Right cardiac atrium (tissue), 5 donors: ENCODE measurements at places on chromosomes 16 and 17.

DNA sequence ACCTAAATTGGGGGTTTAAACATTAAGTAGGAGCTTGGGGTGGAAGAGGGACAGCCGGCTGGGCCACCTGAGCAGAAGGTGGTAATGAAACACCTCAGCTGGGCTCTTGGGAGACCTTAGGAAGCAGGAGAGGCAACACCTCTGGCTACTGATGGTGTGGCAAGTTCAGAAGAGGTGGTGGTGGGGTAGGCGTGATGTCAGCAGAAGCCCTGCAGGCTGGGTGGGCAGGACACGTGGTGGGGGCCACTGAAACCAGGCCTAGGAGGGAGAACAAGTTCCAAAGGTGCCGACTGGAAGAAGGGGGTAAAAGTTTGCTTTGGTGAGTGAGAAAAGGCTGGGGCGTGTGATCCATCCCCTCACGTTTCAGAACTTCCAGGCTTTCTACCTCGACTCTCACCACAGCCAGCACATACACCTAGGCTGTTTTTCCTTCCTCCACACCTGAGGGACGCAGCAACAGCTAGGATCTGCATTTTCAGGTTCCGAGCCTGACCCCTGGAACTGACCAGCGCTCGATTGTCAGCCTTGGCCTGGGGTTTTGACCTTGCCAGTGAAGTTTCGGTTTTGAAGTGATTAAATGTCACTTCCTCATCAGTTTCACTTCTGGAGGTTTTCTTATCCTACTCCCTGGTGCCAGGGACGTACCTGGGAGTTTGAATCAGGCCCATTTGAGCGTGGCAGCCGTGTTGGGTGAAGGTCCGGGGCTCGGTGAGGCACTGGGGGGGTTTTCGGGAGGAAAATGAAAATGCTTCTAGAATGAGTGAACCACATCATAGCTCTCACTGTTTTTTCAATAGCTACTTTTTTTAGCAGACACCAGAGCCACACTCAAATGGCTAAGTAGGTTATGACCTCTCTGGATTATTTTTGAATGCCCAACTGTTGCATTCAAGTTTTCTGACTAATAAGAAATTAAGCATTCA is 10.0 kb downstream of the SNN start:
- DNase-seq: no peak

DNA sequence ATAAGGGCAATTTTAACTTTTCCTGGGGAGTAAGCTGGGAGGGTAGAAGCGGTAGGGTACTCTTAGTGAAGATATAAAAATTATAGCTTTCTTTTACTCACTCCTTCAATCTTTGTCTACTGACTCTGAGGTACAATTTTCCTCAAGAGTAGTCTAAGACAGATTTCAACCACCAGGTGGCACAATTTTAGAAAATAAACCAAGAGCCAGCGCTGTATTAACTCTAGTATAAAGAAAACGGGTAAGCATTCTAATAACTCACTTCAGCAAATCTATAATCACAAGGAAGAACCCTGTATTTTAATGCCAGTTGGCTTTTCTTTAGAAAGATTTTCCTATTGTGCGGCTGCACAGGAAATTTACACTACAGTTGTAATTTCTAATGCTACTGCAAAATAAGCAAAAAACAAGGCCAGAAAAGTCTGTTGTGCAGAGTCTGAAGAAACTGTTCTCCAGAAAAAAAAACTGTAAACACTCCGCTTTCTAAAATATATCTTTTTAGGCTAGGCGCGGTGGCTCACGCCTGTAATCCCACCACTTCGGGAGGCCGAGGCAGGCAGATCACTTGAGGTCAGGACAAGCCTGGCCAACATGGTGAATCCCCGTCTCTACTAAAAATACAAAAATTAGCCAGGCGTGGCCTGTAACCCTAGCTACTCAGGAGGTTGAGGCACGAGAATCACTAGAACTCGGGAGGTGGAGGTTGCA is 1.9 kb downstream of the CMC2 start:
- DNase-seq: no peak

- DNase-seq: no peak
These were observed 85.8 kb downstream of the SOCS1 start for GRCh38 chr16:11170201-11170600.

DNA sequence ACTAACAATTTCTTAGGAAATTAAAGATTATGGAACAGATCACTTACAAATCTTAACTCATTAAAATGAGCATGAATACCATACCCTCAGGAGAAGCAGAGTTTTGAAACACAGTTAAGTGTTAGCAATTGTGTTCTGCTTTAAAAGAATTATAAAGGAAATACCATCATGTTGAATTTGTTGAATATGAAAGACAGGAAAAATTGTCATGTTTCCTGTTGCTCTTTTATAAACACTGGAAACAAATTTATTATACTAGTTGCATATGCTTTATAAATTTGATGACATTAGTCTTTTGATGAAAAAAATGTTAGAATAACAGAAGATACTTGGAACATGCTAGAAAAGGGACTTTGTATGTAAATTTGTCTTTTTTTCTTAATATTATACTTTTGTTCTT is 59.7 kb downstream of the VMP1 start:
- DNase-seq: no peak

DNA sequence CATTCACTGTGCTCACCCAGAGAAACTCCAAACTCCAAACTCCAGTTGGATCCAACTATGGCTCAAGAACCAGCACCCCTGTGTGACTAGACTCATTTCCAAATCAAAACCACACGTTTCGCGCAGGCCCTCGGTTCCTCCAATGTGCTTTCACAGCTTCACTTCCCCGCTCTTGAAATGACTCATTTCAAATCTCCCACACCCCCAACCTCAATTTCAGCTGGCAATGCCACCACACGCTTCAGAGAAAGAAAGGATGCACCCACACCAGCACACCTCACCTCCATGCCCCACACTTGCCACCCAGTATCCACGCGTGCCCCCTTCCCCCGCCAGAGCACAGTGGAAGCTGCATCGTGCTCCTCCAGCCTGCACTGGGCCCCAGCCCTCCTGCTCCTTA is 9.0 kb downstream of the TMEM92 start:
- DNase-seq: no peak

- DNase-seq: peak; percentile 73
These were observed 1.1 kb downstream of the ZCCHC14 start for GRCh38 chr16:87491522-87492290.

- DNase-seq: no peak
These were observed 447.8 kb downstream of the KIF2B start for GRCh38 chr17:54270499-54270898.

DNA sequence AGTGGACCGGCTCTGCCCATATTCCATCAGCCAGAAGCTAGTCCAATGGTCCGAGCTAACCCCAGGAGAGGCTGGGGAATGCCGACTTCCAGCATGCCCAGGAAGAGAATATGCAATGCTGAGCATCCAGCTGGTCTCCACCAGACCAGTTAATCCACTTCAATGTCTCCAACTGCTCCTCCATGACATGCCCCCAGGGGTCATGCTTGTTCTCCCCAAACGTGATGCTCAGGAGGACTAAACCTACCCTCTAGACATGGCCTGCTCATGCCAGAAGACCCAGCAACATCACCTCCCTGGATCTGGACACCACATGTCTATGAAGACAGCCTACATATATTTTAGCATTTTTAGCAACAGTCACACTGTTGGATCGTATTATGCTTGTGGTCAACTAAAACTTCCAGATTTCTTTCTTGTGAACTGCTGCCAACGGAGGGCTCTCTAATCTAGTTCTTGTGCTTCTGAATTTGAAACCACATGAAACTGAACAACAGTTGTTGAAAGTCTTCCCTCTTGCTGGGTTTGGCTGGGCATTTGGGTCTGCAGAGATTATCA is 245.1 kb downstream of the SOX9 start:
- no peak for DNase-seq

DNA sequence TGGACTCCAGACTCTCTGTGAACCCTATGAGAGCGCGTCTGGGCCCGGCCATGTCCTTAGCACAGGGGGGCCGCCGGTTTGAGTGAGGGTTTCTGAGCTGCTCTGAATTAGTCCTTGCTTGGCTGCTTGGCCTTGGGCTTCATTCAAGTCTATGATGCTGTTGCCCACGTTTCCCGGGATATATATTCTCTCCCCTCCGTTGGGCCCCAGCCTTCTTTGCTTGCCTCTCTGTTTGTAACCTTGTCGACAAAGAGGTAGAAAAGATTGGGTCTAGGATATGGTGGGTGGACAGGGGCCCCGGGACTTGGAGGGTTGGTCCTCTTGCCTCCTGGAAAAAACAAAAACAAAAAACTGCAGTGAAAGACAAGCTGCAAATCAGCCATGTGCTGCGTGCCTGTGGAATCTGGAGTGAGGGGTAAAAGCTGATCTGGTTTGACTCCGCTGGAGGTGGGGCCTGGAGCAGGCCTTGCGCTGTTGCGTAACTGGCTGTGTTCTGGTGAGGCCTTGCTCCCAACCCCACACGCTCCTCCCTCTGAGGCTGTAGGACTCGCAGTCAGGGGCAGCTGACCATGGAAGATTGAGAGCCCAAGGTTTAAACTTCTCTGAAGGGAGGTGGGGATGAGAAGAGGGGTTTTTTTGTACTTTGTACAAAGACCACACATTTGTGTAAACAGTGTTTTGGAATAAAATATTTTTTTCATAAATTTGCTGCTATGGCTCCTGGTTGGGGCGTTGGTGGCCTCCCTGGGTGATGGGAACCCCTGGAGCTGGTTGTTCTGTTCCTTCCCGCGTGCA is 23.1 kb downstream of the STAT5A start:
- peak; percentile 91 for DNase-seq

DNA sequence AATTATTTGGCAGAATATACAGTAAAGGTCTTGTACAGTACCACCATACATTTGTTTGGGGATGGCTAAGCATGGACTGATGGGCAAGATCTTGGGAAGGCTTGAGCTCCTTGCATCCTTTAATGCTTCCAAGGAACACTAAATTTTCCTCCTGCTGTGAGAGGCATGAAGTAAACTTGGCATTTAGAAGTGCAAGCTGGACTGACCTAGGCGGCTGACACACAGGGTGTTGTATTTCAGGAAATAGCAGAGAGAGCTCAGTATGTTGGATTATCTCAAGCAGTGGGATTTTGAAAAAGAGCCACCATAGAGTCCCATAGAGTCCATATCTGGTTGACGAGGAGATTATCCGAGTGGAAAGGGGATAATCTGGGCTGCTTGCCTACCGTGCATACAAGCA is 2137.1 kb downstream of the TP53TG3F start:
- no peak for DNase-seq

- no peak for DNase-seq
These were observed 50.4 kb downstream of the ARHGAP27 start for GRCh38 chr17:45382226-45382625.

DNA sequence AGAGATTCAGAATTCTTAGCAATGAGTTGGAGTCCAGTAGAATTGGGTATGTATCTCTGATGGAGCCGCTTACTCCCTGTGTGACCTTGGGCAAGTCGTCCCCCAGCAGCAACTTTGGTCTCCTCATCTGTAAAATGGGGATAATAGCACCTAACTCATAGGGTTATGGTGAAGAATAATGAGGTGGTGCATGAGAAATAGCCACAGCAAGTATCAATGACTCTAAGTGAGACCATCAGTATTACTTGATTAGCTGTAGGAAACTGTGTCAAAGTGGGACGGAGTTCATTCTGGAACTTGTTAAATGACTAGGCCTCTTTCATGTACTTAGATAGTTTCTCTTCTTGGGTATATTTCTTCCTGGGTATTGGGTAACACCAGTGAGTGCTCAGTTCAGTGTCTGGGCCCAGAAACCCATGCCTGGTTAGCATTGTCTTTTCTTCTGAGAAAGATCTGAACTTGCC is 6.4 kb downstream of the PRKCB start:
- no peak for DNase-seq

DNA sequence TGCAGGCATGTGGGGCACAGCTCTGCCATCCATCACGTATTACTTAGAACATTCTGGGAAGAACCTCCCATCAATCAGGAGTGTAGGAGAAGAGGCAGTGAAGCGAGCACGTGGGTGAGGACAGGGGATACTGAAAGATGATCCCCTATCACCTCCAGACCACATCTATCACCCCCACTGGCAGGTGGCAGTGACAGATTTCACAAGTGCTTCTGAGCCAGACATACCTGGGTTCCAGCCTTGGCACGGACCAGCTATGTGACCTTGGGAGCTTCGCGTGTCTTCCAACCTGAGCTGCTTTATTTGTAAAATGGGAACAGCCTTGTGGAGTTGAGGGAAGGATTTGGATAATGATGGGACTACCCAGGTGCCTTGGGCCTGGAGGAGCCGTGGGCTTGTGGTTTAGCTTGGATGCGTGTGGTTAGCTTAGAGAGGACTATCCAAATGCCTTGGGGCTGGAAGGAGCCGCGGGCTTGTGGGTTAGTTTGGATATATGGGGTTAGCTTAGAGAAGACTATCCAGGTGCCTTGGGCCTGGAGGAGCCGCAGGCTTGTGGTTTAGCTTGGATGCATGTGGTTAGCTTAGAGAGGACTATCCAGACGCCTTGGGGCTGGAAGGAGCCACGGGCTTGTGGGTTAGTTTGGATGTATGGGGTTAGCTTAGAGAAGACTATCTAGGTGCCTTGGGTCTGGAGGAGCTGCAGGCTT is 206.4 kb downstream of the ENGASE start:
- DNase-seq: no peak

GRCh38 chr17:6755731-6756184 is at the start of gene XAF1:
Gene XAF1 (plus strand): TSS chr17:6756046. CDS start chr17:6756079, 33 bp downstream.
- peak; percentile 68 for DNase-seq

DNA sequence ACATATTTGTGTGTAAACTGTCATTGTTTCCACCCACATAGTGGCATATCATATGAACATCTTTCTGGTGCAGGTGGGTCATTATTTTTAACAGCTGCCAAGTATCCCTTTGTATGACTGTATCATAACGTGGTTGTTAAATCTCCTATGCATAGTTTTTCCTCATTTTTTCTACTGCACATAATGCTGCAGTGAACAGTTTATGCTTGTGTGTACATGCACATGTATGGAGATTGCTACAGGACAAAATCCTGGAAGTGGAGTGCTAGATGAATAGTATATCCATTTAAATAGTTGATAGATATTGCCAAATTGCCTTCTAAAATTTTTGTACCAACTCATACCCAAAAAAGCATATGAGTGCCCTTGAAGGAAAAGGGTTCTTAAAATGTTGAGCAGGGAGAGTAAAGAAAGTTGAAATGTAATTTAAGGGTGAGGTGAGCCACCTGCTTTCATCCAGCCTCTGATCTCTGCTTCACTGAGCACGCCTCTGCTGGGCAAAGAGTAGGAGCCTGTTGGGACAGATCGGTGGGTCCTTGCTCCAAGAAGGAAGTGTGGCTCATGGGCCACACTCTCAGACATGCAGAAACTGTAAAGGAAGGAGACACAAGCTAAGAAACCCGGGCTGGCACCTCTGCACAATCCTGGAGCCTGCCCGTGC is 55.3 kb downstream of the HLF start:
- no peak for DNase-seq

- no peak for DNase-seq
These were observed 7.4 kb downstream of the LRRC75A start for GRCh38 chr17:16484445-16485175.

DNA sequence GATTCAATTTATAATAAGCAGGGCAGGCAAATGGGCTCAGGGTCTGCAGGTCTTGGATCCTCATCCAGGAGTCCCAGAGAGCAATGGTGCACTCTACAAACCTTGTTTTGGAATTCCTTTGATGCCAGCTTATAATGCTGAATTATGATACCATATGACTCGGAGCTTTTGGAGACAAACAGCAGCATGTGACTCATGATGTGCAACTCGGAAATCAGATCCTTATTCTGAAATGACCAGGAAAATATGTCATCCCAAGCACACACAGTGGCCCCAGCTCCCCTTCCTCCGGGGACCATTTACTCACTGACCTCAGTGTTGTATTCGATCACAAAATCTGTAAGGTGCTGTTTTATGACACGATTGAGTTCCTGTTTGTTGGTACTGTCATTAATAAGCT is 20.2 kb upstream of the UMOD start:
- no peak for DNase-seq

GRCh38 chr17:80008383-80008840 is 27.3 kb downstream of the TBC1D16 start:
- peak; percentile 83 for DNase-seq

- DNase-seq: no peak
These were observed 12.7 kb downstream of the GP2 start for GRCh38 chr16:20314575-20314974.
